Activated naive CD8-positive, alpha-beta T cell treated with anti-CD3 and anti-CD28 coated beads, Interleukin-2, amount 10 ng/mL, durations not matched to agents 7 days and 5 days (primary cell): ENCODE measurements at places on chromosomes 4 and X.

DNA sequence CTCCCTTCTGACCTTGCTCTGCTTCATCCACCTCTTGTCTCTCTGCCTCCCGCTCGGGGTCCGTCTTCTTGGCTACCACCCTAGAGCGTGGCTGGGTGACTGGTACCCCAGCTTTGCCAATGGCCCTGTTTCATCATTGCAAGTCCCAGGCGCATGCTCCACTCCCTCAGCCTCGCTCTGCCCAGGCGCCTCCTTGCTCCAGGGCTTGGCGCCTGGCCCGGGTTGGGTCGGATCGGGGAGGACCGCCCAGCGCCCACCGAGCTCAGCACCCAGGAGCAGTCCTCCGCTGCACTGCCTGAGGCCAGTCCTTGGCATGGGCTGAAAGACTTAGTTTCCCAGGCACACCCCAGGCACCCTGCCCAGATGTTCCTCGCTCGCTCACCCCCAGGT, 577 bp downstream of the BGN start:
- H3K36me3 ChIP-seq: no peaks in the 10 kb centered on the region
- H3K27ac ChIP-seq: no peak overlapping the region
- H3K27me3 ChIP-seq: no peaks in the 10 kb centered on the region
- no peak for DNase-seq
- no peaks in the 10 kb centered on the region for H3K4me1 ChIP-seq

- no peaks in the 10 kb centered on the region for H3K36me3 ChIP-seq
- H3K27me3 ChIP-seq: no peaks in the 10 kb centered on the region
- no peak overlapping the region for H3K27ac ChIP-seq
- H3K4me3 ChIP-seq: no peak overlapping the region
- H3K4me1 ChIP-seq: no peaks in the 10 kb centered on the region
These were observed 177.3 kb upstream of the PABPC5 start for GRCh38 chrX:91257388-91257787.

DNA sequence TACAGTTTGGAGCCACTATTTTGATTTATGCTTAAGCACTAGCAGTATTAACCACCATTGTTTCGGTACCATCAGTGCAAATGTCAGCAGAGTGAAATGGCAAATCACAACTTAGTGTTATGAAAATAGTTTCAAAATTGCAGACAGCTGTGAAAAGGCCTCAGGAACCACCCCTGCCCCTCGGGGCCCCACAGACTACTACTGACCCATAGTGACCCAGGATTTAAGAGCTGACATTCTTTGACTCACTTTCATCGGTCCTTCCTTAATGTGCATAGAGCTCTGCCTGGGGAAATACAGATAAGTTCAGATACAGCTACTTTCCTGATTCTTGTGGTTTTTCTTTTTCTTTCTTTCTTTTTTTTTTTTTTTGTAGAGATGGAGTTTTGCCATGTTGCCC, 3.3 kb upstream of the BBS7 start:
- no peak overlapping the region for H3K4me3 ChIP-seq
- DNase-seq: no peak
- peaks cover 18% of the 10 kb centered on the region for H3K4me1 ChIP-seq
- peaks cover 24% of the 10 kb centered on the region for H3K27me3 ChIP-seq
- no peaks in the 10 kb centered on the region for H3K36me3 ChIP-seq

GRCh38 chrX:133610056-133610455, 194.8 kb upstream of the GPC4 start:
- no peaks in the 10 kb centered on the region for H3K4me1 ChIP-seq
- DNase-seq: no peak
- no peak overlapping the region for H3K27ac ChIP-seq
- H3K36me3 ChIP-seq: no peaks in the 10 kb centered on the region
- H3K4me3 ChIP-seq: no peak overlapping the region
- H3K27me3 ChIP-seq: no peaks in the 10 kb centered on the region

- no peaks in the 10 kb centered on the region for H3K4me1 ChIP-seq
- H3K4me3 ChIP-seq: no peak overlapping the region
- H3K27ac ChIP-seq: no peak overlapping the region
These were observed 133.1 kb downstream of the IDS start for GRCh38 chrX:149371986-149372385.

DNA sequence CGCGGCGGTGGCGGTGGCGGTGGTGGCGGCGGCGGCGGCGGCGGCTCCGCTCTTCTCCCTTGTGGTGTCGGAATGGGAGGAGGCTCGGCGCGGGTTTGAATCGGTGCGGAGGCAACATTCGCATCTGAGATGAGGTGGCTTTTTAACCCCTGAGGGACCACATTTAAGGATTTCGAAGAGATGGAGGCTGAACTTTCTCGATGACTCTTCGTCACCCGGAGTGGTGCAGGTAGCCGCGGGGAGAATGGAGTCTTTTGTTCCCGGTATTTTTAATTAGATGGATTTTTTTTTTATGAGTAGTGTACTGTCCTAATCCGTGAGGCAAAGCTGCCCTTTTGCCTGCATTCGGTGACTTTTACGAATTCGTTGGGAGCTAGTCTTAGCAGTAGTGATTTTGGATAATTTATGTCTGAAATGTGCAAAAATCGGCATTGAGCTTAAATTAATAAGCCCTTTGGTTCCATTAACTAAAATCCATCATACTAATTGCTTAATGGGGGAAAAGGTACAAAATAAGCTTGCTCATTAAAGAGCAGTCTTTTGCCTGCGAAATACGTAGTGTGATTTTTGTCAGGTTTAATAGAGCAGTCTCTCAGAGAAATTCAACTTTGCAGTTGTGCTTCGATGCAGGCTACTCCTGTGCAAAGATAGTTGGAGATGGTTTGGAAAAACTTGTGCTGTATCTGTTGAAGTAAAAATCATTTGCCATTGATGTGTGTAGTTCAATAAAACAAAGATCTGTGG, 206.2 kb downstream of the TENM3 start:
- H3K27ac ChIP-seq: no peak overlapping the region
- peaks cover 9% of the 10 kb centered on the region for H3K4me1 ChIP-seq
- H3K27me3 ChIP-seq: peaks cover 62% of the 10 kb centered on the region
- peak overlapping the region; percentile 58 for H3K4me3 ChIP-seq
- no peak for DNase-seq

- H3K4me3 ChIP-seq: no peak within 1 kb of the TSS
- no peak for DNase-seq
- no peaks in the 10 kb centered on the region for H3K27me3 ChIP-seq
These were observed at the start of gene MAGEA4 for GRCh38 chrX:151912780-151913179. Gene MAGEA4, plus strand, starts transcription at chrX:151912889. Its CDS starts 10,776 bp downstream, at chrX:151923665.

- H3K4me1 ChIP-seq: no peaks in the 10 kb centered on the region
- H3K27ac ChIP-seq: no peak overlapping the region
- no peaks in the 10 kb centered on the region for H3K36me3 ChIP-seq
- H3K27me3 ChIP-seq: peaks cover 2% of the 10 kb centered on the region
- H3K4me3 ChIP-seq: no peak overlapping the region
These were observed 68.7 kb upstream of the ARX start for GRCh38 chrX:25084446-25084845.

DNA sequence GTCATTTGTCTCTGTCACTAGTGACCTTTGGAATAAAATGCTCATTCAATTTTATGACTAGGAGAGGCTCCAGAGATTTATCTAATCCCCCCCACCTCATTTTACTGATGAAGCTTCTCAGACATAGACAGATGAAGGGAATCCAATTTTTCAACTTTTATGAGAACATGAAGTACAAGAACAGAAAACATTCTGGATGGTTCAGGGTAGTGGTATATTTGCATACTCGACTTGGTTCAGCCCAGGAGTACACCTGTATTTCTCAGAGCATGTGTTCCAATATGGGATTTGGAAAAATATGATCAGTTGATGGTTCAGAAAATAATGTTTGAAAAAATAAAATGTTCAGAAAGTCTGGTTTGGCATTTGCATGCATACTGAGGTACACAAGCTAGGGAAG, 131.4 kb upstream of the GALNT7 start:
- no peak overlapping the region for H3K27ac ChIP-seq
- H3K27me3 ChIP-seq: peaks cover 10% of the 10 kb centered on the region
- DNase-seq: no peak
- H3K4me1 ChIP-seq: no peaks in the 10 kb centered on the region
- no peak overlapping the region for H3K4me3 ChIP-seq
- no peaks in the 10 kb centered on the region for H3K36me3 ChIP-seq

DNA sequence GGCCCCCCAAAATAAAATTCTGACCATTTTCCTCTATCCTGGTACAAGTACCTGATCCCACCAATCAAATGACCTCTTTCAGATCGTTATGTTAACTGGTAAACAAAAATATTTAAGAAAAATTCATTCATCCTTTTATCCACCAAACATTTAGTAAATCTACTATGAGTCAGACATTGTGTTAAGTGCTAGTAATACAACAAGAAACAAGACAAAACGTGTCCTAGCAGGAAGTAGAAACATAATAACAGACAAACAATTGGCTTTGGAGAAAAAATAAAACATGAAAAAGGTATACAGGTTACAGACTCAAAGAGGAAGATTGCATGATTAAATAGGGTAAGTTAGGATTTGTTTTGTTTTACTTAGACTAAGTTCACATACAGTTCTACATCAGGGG, 43.7 kb downstream of the ANTXR2 start:
- no peaks in the 10 kb centered on the region for H3K27me3 ChIP-seq
- no peak overlapping the region for H3K27ac ChIP-seq
- DNase-seq: no peak
- H3K36me3 ChIP-seq: peaks cover 10% of the 10 kb centered on the region

DNA sequence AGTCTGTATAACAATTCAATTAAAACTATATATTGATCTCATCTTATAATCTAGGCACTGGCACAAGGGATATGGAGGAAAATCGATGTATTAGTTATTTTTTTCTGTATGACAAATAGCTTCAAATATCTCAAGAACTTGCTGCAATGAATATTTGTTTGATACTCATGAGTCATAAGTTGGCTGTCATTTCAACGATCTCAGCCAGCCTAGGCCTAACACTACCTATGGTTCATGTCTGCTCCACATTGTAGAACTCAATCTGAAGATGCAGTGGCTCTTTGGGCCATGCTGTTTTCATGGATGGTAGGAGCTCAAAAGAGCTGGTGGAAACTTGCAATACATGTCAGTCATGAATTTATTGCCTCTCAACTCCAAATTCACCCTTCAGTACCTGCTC, 44.7 kb downstream of the MAGEB17 start:
- no peak overlapping the region for H3K4me3 ChIP-seq
- H3K4me1 ChIP-seq: no peaks in the 10 kb centered on the region
- no peak overlapping the region for H3K27ac ChIP-seq
- no peaks in the 10 kb centered on the region for H3K27me3 ChIP-seq
- no peaks in the 10 kb centered on the region for H3K36me3 ChIP-seq

DNA sequence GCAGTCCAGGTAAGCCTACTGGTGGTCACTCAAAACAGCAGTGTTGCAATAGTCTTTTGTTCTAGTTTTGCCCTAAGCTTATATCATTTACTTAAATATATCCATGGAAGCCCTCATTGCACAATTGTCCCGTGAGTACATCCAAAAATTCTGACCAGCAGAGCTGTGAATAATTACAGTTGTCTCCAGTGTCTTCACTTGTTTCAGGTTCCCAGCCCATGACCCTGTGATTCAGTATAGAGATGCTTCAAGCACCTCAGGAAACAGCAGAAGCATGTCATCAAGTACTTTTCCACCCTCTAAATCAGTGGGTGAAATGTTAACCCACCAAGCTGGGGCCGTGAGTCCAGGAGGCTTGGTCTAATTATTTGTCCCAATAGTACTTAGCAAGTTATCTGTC, 214.9 kb upstream of the RPS6KA3 start:
- no peaks in the 10 kb centered on the region for H3K36me3 ChIP-seq
- H3K27ac ChIP-seq: no peak overlapping the region

DNA sequence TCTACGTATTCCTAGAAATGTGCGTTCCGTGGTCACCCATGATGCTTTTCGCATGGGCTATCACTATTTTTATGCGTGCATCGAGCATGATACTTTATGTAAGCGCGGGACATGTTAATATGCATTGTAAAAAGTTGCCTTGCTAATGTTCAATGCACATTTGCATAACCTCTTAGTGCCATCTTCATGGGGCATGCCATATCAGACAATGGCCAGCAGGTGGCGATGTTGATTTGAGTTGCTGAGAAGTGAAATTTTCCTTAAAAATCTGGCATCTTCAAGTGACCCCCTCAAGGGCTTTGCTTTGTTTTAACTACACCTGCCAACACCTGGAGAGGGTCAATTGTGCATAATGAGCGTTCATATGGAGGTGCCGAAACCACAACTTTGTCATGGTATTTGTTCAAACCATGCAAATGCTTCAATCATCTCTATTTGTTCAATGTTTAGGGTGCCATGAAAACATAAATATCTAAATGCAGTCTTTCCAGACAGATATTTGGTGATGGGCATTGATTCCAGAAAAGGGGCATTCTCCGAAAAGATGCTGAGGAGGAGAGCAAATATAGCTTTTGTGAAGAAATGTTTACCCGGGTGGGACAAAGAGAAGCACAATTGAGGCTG, 833.9 kb upstream of the PRKX start:
- H3K27ac ChIP-seq: no peak overlapping the region
- no peak overlapping the region for H3K4me3 ChIP-seq
- H3K4me1 ChIP-seq: no peaks in the 10 kb centered on the region

- no peak overlapping the region for H3K4me3 ChIP-seq
- H3K4me1 ChIP-seq: no peaks in the 10 kb centered on the region
- no peak for DNase-seq
- no peaks in the 10 kb centered on the region for H3K36me3 ChIP-seq
These were observed 26.4 kb upstream of the PGM2 start for GRCh38 chr4:37799941-37800554.

- no peaks in the 10 kb centered on the region for H3K4me1 ChIP-seq
- no peaks in the 10 kb centered on the region for H3K27me3 ChIP-seq
- no peak overlapping the region for H3K4me3 ChIP-seq
- no peak overlapping the region for H3K27ac ChIP-seq
- no peak for DNase-seq
These were observed 45.7 kb upstream of the SLC2A9 start for GRCh38 chr4:10066670-10067651.

DNA sequence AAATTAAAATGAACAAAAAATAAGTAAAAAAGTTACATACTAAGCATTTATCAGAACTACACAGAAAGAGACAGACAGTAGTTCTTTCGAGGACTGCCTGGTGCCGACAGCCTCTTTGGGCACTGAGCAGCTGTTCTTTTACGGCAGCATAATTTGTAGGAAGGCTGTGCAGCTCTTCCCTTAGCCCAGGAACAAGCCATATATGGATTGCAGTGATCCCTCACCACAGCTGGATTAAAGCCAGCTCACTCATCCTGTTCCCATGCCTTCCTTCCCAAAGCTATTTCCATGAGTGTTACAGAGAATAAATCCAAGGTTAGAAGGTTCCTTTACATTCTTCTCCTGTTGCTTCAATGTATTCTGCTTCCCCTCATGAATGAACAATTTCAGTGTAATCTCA, 71.7 kb downstream of the DDX60L start:
- peaks cover 52% of the 10 kb centered on the region for H3K36me3 ChIP-seq
- no peak overlapping the region for H3K4me3 ChIP-seq
- H3K4me1 ChIP-seq: peaks cover 8% of the 10 kb centered on the region
- no peak for DNase-seq

DNA sequence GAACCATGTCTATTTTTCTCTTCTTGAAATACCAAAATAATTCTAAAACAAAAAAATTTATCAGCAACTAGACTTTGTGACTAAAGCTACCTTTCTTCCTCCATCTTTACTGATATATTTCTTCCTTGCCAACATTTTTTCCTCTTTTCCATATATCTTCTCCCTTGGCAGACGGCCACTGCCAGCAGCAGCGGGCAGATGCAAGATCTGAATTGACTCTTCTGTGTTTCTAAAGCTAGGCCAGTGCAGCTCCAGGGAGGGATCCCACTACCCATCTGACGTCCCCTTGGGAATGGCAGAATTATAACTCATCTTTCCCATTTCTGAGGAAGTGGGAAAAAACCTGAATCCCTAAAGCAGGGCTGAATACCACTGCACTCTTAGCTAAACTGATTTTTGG, 206.4 kb downstream of the NR3C2 start:
- peaks cover 3% of the 10 kb centered on the region for H3K36me3 ChIP-seq
- DNase-seq: no peak
- H3K27ac ChIP-seq: no peak overlapping the region
- H3K4me1 ChIP-seq: peaks cover 6% of the 10 kb centered on the region
- no peaks in the 10 kb centered on the region for H3K27me3 ChIP-seq
- H3K4me3 ChIP-seq: no peak overlapping the region
